ENCODE measurements at places on chromosomes 12 and 14.

GRCh38 chr14:33768458-33768830, 182.4 kb downstream of the EGLN3 start:
- ATAC-seq = no peak

- no peak for ATAC-seq
These were observed 123.0 kb downstream of the RPS29 start for GRCh38 chr14:49463146-49463545.

- no peak for ATAC-seq
These were observed 94.6 kb downstream of the PAX9 start for GRCh38 chr14:36756226-36756625.

DNA sequence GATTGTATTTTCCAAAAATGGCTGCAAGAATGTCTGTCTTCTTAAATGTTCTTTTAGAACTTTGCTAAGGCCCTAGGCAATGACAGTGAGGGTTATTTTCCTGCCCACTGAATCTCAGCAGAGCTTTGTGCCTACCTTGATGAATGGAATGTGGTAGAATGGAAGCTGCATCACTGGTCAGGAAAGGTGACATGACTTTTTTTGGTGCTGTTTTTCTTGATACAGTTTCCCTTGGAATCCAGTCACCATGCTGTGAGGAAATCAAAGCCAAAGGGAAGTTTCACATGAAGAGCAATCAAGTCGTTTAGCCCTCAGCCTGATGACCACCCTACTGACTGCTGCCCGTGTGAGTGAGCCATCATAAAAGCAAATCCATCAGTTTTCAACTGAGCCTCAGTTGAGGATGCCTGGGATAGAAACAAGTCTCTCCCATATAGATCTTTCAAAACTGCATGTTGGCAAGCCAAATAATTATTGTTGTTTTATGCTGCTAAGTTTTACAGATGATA, 886.0 kb upstream of the FBXO33 start:
- no peak for ATAC-seq

- ATAC-seq = no peak
These were observed 52.7 kb downstream of the FBXO34 start for GRCh38 chr14:55323910-55324309.

DNA sequence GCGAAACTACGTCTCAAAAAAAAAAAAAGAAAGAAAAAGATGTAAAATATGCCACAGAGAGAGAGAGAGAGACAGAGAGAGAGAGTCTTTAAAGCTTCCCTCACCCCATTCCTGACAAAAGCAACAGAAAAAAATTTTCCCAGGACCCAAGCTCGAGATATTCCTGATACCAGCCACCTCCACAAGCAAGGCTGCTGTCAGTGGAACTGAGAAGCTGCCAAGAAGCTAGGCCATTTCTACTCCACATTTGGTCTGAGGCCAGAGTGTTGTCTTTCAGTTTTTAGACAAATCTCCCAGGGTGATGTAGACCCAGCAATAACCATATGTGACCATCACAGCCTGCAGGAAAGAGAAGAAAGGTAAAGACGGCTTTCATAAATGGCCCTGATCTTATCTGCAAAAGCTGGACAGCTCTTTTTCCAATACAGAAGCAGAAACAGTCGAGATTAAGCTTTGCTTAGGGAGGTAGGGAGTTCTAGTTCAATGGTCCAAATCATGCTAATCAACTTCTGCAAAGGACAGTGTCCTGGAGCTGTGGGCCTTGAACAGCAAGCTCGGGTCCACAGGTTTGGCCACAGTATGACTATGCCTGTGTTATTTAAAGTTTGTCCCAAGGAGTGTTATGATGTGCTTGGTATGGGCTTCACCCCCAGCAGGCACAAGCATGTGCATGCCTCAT, 130.3 kb upstream of the NUDT4 start:
- no peak for ATAC-seq

- ATAC-seq = no peak
These were observed 1151.7 kb downstream of the VRK1 start for GRCh38 chr14:97948841-97949240.

GRCh38 chr12:12839873-12840579, 26.9 kb downstream of the DDX47 start:
- no peak for ATAC-seq

GRCh38 chr12:69918287-69918686, 93.3 kb downstream of the MYRFL start:
- ATAC-seq = no peak

DNA sequence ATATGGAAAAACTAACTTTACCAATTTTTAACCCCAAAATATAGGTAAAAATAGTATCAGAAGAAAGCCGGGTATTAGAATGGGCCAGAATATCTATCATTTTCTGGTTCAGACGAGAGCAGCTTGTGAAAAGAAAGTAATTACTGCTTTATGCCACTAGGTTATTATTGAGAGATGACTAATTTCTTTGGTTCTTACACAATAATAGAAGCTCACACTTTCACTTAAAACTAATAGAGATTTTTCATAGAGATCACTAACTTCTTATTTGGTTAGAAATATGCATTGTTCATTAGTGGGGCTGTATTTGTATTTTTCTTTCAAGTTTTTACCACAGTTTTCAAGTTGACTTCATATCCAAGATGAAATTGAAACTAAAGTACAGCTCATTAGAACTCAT, 1241.2 kb upstream of the FLRT2 start:
- no peak for ATAC-seq

GRCh38 chr14:96136371-96137005, 68.2 kb upstream of the BDKRB2 start:
- no peak for ATAC-seq

DNA sequence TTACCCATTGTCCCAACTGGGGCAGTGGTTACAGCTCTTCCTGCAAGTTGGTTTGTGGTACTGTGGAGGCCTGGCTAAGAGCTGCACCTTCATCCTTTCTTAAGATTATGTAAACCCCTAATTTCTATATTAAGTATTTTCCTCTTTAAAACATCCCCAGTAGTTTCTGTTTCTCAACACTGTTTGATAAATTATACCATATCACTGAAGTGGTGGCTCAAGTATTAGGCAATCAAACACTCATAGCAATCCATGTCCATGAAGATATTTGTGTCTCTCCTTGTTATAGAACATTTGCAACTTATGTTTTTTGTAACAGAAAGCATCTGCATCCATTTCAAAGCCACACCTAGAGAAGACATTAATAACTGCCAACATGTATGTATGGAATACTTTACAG, 31.8 kb downstream of the ATXN3 start:
- ATAC-seq = no peak

DNA sequence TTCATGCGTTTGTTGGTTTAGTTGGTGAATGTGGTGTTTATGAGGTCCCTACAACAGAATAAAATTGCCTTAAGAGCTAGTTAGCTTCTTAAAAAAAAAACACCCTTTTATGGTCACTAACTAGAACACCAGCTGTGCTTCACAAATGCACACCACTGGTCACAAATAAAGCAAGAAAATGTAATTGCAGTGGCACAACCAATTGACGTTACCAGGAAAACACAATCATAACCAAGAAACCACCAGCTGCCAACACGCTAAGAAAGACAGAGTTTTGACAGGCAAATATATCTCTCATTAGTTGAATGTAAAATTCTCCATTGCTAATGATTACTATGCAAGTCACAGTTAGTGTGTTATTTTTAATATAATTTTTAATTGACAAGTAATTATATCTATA, 389.9 kb downstream of the ADAMTS20 start:
- no peak for ATAC-seq

- ATAC-seq = no peak
These were observed 70.7 kb downstream of the C12orf75 start for GRCh38 chr12:105401198-105401597.

- no peak for ATAC-seq
These were observed 204.9 kb upstream of the RMST start for GRCh38 chr12:97257726-97258125.

DNA sequence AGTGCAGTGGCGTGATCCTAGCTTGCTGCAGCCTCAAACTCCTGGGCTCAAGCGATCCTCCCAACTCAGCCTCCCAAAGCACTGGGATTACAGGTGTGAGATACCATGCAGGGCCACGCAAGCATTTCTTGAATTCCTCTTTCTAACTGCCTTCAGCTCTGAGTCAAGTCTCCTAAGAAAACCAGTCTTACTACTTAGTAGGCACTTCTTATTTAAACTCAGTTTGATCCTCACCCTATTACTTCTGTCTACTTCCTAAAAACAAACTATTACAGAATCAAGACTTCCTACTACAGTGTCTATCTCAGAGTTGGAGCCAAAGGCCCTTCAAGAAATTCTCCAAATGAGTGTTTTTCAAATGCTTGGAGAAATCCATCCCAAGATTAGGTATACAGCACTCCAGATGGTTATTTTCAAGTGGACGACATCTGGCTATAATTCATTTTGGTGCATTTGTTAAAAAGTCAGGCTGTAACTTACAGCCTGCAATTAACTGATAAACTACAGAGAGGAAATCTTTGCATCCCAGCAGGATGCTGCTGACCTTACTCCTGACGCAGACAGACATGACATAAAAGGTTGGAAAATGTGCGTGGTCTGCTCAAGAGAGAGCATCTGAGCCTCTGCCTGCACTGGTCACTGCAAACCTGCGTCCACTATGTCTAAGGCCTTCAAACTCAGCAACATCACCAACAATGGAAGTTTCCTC, 34.7 kb downstream of the SSH1 start:
- ATAC-seq = no peak

DNA sequence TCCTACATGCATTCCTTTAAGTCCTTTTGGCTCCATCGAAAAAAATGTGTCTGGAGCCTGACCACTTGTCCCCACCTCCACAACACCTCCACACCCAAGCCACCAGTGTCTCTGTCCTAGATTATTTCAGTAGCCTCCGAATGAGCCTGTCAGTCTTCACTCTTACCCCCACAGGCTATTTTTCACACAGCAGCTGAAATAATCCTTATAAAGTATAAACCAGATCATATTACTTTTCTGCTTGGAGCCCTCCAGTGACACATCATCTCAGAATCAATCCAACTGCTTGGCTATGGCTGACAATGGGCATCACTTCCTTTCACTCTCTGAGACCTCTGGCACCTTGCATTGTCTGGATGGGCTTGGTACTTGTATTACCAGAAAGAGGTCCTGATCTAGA, 44.9 kb downstream of the BBS10 start:
- no peak for ATAC-seq

DNA sequence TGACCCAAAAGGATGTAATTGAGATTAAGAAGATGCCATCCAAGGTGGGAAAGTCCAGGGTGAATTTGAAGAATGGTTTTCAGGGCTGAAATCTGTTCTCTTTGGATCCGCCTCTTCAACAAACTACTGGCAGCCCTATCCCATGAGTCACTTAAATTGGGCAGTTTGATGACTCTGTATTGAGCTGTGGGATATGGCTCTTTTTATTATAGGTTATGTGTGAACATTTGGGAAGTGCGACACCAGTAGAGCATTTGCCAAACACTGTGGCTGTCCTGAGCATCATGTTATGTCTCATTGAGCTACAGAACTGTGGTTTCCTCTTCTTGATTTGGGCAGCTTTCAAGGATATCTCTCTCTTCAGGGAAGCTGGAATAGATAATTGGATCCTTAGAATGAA, 22.3 kb downstream of the IFT43 start:
- no peak for ATAC-seq

DNA sequence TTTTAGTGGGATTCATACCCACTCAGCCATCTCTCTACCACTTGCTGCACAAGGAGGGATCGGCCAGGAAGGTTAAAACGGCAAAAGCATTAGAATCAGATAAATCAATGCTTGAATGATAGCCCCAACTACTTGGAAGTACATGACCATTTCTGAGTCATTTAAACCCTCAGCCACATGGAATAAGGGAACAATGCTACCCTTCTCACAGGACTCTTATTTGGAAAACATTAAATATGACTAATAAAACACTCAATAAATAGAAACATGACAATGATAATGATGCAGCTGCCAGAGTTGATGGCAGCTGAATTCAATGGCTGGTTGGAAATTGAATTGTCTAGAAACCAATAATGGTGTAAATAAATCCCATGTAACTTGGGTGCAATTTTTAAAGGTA, 165.4 kb downstream of the FLRT2 start:
- no peak for ATAC-seq

DNA sequence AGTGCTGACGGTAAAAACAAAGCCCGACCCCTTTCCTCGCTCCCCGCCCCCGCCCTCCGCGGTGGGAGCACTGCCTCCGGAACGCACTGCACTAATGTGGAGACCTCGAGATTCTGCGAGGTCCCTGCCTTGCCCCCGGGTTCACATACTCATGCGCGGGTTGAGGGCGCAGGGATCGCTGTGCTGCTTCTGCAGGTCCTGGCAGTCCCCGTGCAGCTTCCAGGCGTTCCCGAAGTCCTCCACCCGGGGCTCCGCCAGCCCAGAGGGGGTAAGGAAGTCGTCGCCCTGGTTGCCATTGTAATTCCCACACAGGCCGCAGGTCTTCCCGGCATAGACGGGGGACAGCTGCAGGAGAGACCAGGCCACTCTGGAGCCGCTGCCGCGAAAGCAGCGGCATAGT, 66.8 kb downstream of the VWF start:
- ATAC-seq = no peak

GRCh38 chr14:56798447-56799342, 11.6 kb downstream of the OTX2 start:
- ATAC-seq = peak; percentile 41

DNA sequence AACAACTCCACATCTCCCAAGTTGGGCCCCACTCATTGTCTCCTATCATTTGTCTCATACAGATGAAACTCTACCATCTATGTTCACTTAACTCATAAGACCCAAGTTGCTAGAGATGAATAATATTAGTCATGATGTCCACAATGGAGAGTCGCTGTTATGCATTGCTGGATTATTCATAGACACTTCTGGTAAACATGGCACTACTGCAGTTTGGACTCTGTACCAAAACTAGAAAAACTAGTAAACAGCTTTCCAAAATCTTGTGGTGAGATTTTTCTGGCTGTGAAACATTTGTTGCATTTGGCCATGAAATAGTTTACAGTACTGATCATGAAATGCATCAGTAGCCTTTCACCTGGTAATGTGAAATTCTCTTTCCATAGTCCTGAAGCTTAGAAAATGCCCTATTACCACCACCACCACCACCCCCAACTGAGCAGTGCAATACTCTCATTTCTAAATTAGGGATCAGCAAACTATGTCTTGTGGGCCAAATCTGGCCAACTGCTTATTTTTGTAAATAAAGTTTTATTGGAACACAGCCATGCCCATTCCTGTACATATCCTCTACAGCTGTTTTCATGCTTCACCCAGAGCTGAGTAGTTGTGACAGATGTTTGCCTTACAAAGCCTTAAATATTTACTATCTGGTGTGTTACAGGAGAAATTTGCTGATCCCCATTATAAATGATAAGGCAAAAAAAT, 236.5 kb downstream of the DPF3 start:
- ATAC-seq = no peak
